Suppressor macrophage (primary cell): ENCODE measurements at places on chromosomes 7 and 10.

DNA sequence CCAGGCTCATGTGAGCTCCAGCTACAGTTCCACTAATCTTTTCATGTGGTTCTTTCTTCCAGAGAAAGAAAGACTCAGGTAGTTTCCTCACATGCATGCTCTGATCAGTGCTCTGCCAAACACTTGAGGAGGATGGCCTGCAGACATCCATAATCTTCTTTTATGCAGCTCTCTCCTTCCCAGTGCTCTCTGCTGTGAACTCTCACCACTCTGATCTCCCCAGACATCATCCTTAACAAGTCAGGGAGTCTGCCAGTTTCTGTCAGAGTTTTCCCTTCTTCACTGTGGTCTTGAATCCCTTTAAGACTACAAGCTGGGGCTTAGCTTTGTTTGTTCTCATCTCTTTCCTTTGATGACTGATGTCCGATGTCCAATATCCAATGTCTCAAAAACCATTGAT, 203.4 kb upstream of the PRKCQ start:
- DNase-seq, result no peak

- DNase-seq, result peak; percentile 47
Measured at GRCh38 chr7:38743899-38744298, 112.7 kb upstream of the AMPH start.

DNA sequence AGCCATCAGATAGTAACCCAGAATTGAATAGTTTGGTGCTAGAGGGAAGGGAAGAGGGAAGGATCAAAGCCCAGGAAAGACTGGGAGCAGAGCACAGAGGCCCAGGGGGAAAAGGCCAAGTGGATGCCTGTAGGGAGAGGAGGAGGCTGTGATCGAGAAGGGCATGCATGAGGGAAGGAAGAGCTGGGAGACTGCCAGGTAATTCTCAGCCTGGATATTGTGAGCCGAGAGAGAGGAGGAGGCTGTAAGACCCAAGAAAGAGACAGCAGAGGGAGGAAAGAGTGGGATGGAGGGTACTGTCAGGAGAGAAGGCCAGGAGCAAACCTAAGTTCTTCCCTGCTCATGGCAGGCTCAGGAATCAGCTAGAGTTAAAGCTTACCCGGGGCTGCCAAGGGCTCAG, 178.2 kb downstream of the CCDC3 start:
- DNase-seq, result no peak

DNA sequence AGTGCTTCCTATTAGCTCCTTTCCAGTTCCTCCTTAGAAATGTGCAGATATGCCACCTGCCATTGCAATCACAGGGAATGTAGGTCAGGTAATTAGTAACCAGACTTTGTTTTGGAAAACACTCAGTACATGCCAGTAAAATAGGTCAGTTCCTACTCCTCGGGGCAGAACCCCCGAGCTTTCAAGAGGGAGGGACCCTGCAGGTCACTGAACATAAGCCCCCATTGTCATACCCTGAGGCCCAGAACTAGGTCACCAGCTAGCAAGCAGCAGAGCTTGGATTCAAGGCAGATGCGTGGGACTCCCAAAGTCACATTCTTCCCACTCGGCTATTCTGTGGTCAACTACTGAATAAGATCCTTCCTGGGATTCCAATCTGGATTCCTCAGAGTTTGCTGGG, 104.8 kb downstream of the PPP1R3C start:
- no peak for DNase-seq

GRCh38 chr10:70753026-70753663, 32.0 kb downstream of the TBATA start:
- DNase-seq, result peak; percentile 62

DNA sequence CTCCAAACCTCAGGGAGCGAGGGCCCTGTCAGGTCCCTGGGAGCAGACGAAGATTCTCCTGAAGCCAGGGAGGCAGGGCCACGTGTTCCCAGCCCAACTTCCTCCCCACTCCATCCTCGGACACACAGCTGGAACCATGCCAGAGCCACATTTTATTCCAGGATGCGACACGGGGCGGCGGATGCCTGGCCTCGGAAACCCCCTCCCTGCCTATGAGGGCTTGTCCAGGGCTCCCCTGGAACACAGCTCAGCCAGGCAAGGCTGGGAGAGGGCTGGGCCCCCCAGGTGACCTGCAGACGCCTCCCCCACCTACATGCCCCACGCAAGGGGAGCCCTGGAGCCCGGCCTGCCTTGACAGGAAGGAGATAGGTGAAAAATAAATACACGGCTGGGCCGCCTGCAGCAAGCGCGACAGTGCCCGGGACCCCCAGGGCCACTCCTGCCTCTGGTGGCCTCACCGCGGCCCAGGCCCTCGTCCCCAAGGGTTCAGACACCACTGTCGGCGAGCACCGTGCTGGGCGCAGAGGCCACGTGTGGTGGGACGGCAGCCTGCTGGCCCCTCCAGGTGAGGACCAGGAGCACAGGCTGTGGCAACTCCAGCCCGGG, 21.5 kb downstream of the GET4 start:
- DNase-seq, result no peak

DNA sequence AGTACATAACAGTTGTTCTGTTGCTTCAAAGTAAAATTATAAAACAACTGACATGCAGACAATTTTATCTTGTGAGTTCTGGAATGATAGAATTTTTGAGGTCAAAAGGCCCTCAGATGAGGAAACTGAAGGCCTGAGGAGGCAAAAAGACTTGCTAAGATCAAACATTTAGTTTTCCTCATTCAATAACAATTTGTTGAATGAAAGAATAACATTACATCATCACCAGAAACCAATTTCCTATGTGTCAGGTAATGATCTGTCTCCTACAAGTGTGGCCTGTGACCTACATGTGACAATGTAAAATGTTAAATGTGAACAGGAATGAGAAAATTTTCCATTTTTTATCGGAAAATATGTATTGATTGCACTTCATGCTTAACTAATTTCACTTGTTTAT, 16.6 kb upstream of the ASB4 start:
- DNase-seq, result no peak

DNA sequence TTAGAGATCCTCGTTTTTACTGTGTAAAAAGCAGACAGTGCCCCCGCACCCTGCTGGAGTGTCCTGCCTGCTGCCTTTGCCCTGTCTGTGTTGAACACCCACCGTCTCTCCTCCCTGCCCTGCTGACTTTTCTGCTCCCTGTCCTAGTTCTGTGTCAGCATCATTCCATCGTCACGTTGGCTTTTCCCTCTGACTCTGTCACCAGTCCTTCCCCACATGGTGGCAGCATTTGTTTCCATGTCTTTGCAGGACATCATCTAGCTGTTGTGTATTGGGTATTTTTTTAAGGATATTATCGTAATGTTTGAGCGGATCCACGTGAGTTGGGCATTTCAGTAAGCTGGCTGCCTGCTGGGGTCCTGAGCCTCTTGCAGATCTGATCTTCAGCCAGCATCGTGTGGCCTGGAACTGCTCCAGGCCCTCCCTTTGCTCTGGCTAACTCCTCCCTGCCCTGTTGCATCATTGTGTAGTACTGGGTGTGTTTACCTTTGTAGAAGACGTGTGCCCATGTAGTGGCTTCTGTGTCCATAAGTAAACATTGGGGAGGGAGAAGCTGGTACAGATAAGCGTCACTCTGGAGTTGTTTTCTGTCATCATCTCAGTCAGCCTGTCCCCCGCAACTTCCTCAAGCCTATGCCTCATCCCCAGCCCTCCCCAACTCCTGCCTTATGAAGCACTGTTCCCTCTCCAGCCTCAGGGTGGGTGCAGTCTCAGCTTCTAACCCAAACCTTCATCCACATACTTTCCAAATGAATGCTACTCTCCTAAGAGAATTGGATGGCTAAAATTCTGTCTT, 44.3 kb downstream of the TRRAP start:
- no peak for DNase-seq

DNA sequence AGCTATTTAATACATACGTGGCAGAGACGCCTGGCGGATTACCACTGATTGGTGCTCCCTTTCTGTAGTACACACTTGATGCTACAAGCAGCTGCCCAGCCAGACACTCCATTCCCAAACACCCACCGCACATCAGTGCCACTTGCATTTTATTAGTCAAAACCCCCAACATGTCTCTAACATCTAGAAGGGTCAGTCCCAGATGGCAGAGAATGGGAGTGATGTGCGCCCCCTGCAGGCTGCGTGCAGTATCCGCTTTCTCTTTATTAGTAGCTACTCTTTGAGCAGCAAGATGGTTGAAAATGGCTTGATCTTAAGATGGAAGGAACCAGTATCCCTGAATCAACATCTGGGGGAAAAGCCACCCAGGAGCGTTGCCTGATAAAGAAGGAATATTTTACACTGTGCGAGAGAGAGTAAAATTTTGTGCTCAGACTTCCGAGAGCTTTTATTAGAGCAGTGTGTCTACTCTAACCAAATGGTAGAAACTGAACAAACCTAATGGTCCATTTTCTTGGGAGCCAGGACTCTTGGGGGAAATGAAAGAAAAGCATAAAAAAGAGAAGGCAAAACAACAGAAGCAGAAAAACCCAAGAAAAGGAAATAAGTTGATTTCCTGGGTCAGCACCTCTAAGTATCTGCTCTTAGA, 78.3 kb downstream of the ST8SIA6 start:
- peak; percentile 29 for DNase-seq

DNA sequence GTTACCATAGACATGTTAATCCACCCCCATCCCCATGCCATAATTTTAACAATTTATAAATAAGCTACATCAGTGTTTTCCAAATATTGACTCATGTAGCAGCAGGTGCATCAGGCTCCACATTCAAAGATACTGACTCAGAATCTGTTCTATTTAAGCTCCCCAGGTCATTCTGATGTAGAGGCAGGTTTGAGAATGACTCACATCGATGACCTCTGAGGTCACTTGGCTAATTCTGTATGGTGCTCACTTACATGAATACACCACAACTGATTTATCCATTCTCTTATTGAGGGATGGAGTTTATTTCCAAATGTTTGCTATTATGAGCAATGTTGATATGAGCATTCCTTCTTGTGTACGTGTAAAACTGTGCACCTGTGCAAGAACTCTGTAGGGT, 1159.0 kb downstream of the TYW1 start:
- DNase-seq, result no peak

DNA sequence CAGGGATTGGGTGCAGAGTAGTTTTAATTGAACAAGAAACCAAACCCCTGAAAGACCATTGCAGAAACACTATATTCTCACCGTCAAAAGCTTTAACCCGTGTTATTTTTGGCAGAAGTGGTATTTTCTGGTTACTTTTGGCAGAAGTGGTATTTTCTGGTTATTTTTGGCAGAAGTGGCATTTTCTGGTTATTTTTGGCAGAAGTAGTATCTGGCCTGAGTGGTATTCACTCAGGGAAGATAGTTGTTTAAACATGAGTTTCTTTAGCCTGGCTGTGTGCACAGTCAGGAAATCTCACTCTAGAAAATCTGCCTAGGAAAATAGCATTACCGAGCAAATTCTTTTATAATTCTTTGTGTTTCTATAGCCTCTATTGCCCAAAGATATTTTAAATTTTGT, 322.7 kb downstream of the GFRA1 start:
- no peak for DNase-seq

DNA sequence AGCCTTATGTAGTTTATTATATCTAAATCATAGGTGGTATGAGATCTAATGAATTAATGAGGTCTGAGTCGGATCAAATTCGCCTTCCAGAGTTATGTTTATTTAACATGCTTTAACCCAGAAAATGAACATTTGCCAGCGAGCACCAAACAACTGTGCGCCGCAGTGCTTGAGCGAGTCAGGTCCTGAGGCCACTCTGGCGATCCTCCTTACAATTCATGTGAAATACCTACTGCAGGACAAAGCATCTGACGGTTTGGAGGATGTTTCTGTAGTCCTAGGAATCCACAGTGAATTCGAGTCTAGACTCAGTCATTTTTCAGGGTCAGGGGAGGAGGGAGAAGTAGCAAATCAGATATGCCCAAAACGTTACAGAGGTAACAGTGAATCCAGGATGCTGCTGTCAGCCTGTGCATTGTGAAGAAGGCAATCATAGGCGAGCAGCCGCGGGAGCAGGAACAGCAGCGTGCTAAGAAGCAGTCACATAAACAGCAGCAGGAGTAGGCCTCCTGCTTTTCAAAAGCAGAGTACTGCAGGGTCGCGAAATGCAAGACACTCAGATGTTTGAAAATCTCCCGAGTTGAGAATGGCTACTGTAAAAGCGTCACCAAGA, 120.2 kb downstream of the CACNB2 start:
- no peak for DNase-seq
